ENCODE measurements at places on chromosomes 4 and X.

DNA sequence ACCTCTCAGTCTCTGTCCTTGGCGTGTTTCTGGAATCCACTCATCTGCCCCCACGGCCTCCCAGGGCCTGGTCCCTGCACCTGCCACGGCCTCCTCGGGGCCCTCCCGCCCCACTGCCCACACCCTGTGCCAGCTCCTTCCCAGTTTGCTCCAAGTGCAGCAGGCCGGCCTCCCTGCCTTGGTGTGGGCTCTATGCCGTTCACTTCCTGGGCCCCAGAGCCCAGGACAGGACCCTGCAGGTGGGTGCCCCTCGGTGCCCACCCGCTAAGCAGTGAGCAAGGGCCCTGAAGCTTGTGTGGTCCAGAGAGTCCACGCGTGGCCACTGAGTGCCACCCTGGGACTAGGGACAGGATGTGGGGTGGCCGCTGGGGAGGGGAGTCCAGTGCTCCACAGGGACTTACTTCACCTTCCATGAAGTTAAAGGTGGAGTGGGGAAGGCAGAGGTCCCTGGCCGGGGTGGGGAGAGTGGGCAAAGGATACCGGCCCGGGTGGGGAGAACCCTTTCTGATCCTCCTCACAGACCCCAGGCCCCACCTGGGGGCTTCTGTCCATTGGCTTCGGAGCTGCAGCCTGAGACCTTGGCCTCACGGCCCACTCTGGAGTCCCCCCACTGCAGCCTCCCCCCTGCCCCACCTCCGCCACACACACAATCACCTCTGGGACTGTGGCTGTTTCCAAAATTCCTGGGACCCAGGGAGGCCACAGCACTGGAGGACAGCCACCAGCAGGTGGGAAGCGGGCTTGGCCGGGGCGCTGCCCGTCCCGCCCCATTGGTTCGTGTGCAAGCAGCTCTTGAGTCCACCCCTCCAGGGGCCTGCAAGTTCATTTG, 60.0 kb upstream of the NKX1-1 start:
- no peak for DNase-seq

DNA sequence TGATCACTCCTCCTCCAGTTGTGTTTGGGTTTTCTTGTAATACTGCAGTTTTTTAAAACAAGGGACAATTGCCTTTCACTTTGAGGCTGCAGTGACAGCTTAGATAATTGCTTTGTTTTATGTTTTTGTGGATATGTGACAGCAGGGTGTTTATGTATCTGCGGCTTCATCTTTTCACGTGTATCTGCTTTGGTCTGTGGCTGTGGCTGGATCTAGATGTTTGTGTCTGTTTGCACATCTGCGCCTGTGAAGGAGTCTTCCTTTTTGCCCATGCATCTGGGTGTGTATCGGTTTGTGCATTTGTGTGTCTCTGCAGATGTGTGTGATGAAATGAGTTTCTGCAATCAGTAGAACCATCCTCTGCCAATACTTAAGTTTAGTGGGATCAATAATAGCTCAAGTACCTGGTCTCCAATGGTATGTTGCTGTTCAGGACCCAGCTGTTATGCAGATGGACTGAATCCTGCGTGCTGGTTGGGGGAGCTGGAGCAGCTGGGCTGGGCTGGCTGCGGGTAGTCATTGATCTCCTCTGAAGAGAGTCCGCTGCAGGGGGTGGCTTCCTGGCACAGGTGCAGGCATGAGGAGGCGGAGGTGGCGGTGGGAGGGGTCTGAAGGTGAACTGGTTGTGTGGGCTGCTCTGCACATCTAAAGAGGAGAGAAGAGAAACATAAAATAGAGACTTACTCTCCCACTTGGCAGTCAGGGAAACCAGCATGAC, 390.3 kb downstream of the SH2D1A start:
- no peak for DNase-seq

GRCh38 chr4:158122501-158122900, 50.3 kb downstream of the GASK1B start:
- no peak for DNase-seq

DNA sequence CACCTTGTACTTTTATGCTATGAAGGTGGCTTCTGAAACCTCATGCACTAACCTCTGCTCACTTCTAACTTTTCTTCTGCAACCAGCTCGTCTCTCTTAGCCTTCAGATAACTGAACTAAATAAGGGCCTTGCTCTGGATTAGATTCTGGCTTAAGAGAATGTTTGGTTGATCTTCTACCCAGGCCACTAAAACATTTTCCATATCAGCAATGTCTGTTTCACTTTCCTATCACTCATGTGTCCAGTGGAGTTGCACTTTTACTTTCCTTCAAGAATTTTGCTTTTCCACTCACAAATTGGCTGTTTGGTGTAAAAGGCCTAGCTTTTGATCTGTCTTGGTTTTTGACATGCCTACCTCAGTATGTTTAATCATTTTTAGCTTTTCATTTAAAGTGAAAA, 105.8 kb downstream of the KCTD8 start:
- no peak for DNase-seq

DNA sequence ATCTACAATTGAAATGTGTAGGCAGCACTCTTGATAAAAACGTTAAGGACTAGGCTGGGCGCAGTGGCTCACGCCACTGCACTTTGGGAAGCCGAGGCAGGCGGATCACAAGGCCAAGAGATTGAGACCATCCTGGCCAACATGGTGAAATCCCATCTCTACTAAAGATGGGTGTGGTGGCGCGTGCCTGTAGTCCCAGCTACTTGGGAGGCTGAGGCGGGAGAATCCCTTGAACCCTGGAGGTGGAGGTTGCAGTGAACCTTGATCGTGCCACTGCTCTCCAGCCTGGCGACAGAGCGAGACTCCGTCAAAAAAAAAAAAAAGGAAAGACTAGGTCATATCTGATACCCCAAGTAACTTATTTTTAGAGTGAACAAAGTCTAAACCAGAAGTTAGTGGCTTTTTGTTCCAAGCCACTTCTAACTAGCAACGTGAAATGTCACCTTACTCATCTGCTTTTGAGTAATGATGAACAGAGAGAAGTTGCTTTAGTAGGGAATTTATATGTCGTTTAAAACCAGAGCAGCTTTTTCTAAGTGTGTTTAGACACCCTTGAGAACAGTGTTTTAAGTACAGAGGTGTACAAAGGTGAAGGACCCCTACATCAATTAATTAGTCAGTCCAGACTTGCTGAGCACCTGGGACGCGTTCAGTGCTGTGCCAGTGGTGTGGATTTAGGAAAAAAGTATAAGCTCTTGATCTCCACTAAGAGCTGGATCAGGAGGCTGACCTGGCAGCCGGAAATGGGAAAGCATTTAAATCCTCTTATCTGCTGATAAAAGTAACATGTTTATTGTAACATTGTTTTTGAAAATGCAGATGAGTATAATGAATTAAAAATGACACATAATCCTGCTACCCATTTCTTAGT, 23.5 kb downstream of the SPRY1 start:
- no peak for DNase-seq

All from M059J (cell line).